Skeletal muscle cell (primary cell): ENCODE measurements at places on chromosomes 2 and 18.

DNA sequence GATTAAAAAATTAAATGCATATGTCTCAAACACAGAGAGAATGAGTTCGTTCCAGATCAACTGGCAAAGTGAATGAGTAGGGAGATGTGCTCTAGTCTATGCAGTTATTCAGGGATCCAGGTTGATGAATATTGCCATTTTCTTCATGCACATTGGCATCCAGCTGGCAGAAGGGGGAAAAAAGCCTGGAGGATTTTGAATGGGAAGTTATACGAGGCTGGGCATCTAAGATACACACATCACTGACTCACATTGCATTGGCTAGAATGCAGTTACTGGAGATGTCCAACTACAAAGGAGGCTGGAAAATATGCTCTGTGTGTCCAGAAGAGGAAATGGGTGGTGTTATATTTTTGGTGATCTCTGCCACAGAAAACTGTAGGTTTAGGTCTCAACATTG, 270.9 kb upstream of the FIGN start:
- no peak for DNase-seq

DNA sequence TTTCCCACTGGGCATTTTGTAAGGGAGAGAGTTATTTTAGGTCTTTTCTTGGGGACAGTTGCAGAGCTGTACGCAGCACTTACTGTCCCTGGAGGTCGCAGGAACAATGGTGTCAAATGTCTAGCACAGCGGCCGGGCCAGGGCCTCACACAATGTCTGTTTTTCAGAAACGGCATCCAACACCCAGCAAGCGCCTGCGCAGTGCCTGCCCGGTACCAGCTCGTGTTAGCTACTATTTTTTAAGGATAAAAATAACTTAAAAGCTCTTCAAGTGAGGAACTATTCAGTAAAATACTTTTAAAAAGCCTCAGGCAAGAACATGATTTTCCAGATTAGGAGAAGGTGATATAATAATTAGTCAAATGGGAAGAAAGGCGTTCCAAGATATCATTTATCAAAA, 90.0 kb downstream of the MBP start:
- DNase-seq, result no peak

DNA sequence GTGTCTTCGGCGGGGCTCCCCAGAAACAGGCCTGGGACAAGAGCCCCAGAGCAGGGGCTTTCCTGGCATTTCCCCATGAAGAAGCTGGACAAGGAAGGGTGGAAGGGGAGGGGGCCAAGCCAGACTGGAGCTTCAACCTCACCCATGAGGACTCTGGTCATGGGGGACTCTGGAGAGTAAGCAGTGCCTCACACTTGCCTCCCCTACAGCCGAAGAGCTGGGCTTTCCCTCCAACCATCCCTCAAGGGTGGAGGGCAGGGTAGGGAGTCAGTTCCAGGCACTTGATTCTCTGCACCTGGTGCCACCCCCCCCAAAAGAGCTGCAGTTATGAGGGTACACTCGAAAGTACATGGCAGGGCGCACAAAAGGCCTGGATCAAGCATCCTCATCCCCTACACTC, 246.6 kb downstream of the TFCP2L1 start:
- no peak for DNase-seq

DNA sequence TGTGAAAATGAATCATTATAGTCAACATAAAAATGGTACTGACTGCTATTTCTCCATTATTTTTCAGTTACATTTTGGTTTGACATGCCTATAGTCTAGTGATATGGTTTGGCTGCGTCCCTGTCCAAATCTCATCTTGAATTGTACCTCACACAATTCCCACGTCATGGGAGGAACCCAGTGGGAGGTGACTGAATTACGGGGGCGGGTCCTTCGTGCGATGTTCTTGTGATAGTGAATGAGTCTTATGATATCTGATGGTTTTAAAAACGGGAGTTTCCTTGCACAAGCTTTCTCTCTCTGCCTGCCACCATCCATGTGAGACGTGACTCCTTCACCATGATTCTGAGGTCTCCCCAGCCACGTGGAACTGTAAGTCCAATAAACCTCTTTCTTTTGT, 70.3 kb downstream of the BAZ2B start:
- no peak for DNase-seq

- DNase-seq, result no peak
Observed at GRCh38 chr2:23128684-23129292, 256.2 kb upstream of the KLHL29 start.

DNA sequence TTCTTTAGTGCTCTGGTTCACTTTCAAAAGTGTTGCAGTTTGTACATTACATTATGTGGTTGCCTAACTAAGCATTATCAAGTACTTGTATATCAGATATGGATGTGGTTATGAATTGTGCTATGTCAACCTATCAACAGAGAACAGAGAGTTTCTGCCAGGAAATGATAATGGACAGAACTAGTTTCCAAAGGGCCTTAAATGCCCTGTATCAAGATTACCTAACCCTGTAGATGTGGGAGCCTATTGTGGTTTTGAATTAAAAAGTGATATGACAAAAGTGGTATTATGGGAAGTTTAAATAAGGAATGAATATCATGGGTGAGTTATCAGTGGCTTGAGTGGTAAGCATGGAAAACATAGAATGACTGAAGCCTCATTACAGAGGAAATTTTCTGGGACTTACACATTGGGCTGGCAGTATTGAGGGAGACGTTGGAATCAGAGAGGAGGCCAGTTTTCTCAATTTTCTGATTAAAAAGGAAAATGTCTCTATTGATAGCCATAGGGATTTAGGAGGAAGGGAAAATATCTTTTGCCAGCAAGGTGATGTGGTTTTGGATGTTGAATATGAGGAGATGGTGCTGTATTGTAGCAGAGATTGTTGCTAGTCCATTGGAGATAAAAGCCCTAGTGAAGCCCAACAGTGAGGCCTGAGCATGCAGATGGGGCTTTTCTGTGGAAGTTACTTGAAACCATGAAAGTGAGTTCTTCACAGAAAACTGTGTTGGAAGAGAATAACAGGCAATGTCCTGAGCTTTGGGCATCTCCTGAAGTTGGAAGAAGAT, 140.7 kb downstream of the TTC27 start:
- no peak for DNase-seq

GRCh38 chr2:19580830-19581229, 222.4 kb upstream of the OSR1 start:
- DNase-seq, result peak; percentile 38

DNA sequence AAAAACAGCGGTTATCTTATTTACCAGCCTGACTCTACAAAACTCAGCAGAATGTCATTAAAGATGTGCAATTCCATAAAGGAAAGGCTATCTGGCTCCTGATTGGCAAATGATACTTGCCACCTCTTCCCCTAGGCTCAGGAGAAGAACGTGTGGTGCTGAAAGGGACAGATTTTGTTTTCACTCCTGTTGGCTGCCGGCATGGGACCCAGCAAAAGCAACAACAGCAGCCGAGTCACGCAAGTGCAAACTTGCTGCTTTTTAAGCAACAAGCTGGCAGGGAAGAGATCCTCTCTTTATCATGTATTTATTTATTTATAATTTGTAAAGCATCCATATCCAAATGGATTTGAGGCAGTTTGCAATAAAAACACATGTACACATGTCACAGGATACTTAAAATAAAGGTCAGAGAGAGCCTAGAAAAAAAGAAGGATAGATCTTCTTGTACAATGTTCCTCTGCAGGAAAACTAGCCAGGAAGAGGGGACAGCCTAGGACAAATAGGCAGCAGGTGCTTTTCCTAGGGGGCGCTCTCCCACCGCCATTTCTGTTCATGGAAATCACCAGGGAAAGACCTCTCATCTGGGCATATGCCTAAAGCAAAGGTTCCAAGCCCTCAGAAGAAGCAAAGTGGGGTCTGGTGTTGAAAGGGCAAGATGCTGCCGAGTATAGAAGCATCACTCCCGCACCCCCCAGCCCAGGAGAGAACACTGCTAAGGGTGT, 799.3 kb downstream of the BCL11A start:
- no peak for DNase-seq

DNA sequence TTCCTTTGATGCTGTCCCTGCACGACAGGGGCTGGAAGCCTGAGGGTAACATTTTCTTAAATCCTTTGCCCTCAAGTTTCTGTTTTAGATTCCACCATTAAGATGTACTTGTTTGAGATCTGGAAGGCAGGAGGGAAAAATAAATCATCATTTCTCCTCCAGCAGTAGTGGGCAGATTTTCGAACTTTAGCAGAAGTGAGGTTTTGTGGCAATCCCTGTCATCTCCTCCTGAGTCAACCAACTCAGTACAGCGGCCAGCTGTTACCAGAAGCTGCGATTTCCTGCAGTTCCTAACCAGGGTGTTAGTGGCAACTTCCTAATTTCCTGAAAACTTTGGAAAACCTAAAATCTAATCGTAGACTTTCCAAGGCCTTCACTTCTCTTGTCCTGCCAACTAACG, 517.2 kb upstream of the ACVR2A start:
- no peak for DNase-seq

DNA sequence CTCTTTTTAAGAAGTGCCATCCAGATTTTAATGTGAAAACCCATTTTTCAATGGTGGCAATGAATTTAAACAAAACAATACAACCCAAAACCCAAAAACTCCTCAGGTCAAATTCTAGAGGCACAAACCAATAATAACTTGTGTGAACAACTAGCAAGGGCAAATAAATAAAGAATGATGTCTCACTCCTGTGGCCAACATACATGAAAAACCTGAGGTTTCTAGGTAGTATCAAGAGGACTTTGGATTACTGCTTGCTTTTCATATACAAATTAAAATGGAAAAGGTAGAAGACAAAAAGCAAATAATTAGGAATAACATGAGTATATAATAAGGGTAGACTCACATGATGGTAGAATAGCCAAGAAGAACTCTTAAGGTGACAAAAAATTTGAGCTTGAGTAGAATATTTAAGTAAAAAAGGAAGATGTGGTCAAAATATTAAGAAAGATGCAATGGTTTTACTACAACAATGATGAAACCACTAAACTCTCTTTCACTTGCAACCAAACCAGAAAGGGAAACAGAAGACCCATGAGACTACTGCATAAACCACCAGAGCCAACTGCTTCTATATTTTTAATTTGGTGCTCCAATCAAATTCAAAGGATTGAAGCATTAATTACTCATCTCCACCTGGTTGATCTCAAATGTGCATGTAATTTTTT, 53.5 kb downstream of the DARS1 start:
- DNase-seq, result no peak

DNA sequence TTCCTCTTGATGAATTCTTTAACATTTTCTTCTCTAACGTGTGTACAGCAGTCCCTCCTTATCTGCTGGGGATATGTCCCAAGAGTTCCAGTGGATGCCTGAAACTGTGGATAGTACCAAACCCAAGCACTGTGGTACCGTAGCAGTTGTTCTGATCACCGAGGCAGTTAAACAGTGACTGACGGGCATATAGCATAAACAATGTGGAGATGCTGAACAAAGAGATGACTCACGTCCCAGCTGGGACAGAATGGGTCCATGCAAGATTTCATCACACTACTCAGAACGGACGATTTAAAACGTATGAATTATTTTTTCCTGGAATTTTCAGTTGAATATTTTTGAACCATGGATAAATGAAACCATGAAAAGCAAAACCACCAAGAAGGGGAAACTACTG, 54.5 kb upstream of the SPAG16 start:
- peak; percentile 64 for DNase-seq
